ENCODE measurements at places on chromosomes 1 and 21.

- no peak for DNase-seq
Observed at GRCh38 chr1:58726581-58726980, 26.7 kb upstream of the MYSM1 start.

DNA sequence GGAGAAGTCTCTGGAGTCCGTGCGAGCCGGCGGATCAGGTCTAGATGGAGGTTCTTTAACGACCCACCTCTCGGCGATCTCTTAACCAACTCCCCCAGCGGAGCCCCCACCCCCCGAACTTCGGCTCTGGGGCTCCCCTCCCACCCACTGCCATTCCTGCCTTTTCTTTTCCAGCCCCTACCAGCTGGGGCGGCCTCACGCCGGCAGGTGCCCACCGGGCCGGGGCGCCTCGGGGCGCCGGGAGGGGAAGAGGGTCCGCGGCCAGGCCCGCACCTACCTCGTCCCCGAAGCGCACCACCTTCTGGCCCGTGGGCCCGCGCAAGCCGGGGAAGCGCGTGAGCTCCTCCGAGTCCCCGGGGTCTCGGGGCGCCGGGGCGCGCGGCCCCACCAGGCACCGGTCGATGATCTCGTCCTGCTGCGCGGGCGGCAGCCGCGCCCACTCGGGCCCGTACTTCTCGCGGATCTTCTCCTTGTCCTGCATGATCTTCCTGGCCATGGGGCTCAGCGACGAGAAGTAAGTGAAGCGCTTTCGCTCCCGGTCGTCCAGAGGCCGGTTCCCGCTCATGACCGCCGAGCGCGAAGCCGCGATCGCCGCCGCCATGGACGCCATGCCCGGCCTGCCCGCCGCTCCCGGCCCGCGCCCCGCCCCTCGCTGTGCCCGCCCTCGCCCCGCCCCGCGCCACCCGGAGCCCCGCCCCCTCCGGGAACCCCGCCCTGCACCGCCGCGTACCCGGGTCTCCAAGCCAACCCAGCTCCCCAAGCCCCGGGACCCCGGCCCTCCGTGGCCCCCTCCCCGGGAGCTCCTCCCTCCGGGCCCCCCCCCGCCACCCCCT, at the start of gene C1orf198:
C1orf198 (minus strand) TSS at position 619 of the 833 bp plus-strand sequence; CDS start at position 610, 9 bp downstream.
- DNase-seq = peak; percentile 91

DNA sequence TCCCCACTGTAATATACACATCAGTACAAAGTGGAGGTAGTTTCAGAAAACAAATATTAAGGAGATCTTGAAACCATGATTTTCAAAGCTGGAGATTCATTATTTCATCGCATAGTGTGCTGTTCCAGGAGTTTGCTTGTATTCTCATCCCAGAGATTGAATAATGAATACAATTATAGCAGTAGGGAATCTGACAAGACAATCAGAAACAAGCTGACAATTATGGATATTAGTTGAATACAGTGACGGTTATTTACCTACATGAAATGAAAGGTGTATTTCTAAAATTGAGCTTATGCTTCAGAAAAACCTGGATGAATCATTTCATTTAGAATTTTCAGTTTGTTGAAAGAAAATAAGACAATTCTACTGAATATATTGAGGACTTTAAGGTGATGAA, 2119.0 kb downstream of the MRPL39 start:
- DNase-seq = no peak

- peak; percentile 70 for DNase-seq
Observed at GRCh38 chr1:1079408-1080121, 5.5 kb upstream of the RNF223 start.

- peak; percentile 98 for DNase-seq
Observed at GRCh38 chr1:26321315-26322041, 3.7 kb downstream of the CD52 start.

DNA sequence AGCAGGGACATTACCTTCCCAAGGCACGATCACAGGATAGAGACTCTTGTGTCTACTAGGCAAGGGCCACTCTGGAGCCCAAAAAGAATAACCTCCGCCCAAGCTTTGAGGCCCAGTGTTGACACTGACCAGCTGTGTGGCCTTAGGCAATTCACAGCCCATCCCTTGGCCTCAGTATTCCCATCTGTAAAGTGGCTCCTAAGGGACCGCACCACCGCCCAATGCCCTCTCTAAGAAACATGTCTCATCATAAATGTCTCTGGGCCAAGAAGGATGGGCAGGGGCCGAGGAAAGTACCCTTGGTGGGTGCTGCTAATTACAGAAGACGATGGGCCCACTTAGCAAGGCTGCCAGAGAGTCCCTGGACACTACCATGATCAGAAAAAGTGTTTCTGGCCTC, 628 bp downstream of the ARHGEF19 start:
- DNase-seq = no peak

GRCh38 chr1:39828734-39829133, 40.1 kb upstream of the BMP8B start:
- no peak for DNase-seq

DNA sequence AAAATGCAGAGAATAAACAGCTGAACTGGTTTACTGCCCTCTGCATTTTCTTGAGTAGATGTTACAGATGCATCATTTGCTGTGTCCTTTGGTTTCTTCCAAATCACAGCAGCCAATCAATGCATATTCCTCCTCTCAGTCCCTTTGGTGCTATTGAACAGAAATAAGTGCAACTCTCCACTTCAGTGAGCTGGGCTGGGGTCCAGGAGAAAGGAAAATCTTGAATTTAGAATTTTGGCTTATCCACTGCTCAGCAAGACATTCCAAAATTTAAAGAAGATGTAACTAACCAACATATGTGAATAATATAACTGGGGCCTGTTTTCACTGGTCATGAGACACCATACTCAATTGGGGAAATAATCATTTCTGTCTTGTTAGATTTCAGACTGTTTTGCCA, 39.2 kb downstream of the PRMT6 start:
- DNase-seq = no peak

DNA sequence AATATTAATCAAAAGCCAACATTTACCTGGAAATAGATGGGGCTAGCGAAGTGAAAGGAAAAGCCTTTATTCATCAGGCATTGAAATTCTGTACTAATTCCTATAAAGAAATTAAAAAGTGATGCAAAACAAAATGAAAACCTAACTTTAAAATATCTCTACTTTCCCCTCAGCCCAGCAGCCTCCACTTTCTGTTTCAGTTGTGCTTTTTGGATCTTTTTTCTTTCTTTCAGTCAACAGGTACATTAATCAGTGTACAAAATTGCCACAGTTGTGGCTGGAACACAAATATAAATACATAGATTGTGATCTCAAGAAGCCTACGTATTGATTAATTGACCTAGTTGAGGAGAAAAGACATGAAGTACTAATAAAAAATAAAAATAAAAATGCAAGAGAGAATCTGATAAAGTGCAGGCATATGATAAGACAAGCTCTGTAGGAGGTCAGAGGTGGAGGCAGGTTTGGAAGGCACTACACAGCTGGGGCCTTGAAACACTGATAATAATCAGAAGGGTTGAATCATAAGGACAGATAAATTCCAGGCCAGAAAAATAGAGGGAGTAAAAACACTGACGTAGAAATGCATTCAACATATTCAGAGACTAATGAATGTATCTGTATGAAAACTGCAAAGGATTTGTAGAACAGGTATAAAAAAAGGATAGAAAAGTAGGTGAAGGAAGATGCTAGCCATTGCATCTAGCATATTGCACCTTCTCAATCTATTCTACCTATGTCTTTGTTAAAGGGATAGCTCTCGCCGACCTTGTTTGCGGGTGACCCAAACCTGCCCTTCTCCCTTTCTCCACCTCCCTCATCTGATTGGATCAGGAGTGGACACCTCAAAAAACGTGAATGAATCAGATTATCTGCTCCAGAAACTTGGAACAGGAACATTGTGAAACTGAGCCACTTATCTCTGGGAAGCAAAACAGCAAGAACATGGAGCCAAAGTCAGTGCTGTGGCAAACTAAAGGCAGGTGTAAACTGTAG, 607.8 kb upstream of the ADGRL2 start:
- DNase-seq = no peak

- no peak for DNase-seq
Observed at GRCh38 chr1:156463874-156464273, 36.7 kb downstream of the MEF2D start.

- no peak for DNase-seq
Observed at GRCh38 chr1:183842795-183843144, 37.9 kb downstream of the RGL1 start.

- no peak for DNase-seq
Observed at GRCh38 chr1:243294723-243295121, 38.9 kb downstream of the SDCCAG8 start.

DNA sequence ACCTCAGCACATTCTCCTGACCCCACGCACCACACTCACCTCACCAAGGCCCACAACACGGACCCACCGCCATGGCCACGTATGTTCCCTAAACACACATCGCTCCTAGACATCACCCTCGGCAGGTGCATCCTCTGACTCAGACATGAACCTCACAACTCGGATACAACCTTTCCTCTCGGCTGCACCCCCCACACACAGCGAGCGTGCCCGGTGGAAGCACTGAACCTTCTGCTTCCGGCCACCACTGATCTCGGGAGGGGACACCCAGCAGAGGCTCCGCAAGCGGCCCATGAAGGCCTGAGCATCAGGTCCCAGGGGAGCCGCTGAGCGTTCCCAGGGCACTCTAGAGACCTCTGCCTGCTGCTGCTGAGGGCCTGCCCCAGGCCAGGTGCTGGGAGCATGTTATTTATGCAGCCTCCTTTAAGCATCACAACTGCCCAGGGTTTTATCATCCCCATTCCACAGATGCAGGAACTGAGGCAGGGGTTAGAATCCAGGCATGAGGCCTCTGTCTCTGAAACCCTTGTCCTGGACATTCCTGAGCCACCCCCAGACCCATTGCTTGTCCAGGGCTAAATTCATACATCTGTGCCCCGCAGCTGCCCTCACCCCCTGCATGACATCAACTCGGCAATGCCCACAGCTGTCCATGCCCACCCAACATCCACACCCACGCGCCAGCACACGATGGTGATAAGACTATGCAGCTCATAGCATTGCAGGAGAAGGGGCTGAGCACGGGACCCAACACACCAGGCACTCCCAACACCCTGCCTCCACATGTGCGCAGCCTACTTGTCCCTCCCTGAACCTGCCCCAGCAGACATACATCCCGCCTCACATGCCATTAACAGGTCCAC, 27.0 kb downstream of the SDC3 start:
- DNase-seq = no peak
